ENCODE measurements at places on chromosomes 2 and 18.

GRCh38 chr2:58107803-58108710 lies 61.5 kb downstream of the VRK2 start:
- no peak for DNase-seq

GRCh38 chr2:86019121-86019520 lies 86.6 kb downstream of the POLR1A start:
- DNase-seq: no peak

DNA sequence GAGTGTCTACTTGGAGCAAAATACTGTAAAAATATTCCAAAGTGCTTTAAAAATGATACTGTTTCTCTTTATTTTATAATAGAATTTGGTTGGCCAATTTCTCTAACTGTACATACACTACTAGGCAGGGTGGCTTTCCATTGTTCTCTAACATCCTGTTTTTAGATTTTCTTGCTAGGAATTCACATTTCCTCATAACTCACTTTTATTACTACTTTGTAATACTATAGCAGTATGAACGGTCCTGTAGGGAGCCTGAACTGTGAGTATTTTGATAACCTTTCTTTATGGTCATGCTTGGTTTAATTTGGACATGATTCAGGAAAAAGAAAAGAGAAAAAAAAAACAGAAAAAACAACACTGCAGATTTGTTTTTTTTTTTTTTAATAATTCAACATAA lies 37.8 kb downstream of the GCG start:
- no peak for DNase-seq

DNA sequence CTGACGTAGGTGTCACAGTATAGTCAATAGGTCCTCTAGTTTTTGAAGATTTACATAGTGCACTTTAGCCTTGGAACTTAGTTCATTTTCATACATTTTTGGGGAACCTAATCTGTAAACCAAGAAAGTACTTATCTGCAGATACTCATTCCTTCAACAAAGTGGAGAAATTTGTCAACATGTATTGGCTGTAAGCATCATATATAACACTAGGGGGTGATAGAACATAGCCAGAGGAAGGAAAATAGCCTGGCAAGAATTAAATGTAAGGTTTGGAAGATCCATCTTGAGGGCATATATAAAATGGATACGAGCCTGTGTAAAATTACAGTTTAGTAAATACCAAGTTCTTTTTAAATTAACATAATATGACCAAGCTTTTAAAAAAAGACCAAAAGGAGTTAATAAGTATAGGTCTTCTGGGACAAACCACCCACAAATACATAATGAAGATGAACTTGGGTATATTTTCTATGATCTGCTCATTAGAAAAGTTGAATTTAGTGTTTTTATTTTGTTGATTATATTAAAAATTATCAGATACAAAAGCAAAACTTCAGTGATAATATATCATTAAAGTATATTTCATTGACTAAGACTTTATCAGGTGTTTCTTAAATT lies 18.2 kb downstream of the RPL37A start:
- DNase-seq: peak; percentile 11

DNA sequence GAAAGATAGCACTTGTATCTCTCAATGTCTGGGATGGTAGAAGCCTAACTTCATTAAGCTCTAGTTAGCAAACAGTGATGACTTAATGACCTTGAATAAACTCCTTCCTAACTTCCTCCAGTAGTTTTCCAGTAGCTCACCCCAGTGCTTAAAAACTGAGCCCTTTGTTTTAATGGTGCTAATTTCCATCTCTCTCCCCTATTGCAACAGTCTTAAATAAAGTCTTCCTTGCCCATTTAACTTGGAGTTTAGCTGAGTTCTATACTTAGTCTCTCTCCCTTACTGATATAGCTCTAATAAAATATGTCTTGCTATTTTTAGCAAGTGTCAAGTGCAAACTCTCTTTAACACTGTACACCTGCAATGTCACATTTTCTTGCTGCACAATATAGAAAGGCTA lies 267.0 kb downstream of the CCDC85A start:
- no peak for DNase-seq

- no peak for DNase-seq
Measured at GRCh38 chr2:3316456-3317276, 61.0 kb downstream of the EIPR1 start.

- no peak for DNase-seq
Measured at GRCh38 chr2:207284556-207285472, 119.1 kb upstream of the KLF7 start.

GRCh38 chr2:213914510-213914909 lies 496.3 kb upstream of the VWC2L start:
- no peak for DNase-seq

DNA sequence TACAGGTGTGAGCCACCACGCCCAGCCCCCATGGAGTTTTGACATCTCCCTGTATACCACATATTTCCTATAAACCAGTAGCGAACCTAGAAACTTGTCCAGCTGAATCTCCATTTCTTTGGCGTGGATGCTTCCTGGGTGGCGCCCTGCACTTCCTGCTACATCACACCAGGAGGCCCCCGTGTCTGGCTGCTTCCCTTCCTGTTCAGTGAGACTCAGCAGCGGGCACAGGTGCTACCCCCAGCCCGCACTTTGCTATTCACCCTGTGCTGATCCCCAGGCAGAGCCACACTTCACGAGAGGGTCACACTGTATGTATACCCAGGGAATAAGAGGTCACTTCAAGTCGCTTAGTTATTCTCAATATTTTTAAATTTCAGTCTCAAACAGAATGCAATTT lies 35.0 kb downstream of the CYP27C1 start:
- DNase-seq: no peak

DNA sequence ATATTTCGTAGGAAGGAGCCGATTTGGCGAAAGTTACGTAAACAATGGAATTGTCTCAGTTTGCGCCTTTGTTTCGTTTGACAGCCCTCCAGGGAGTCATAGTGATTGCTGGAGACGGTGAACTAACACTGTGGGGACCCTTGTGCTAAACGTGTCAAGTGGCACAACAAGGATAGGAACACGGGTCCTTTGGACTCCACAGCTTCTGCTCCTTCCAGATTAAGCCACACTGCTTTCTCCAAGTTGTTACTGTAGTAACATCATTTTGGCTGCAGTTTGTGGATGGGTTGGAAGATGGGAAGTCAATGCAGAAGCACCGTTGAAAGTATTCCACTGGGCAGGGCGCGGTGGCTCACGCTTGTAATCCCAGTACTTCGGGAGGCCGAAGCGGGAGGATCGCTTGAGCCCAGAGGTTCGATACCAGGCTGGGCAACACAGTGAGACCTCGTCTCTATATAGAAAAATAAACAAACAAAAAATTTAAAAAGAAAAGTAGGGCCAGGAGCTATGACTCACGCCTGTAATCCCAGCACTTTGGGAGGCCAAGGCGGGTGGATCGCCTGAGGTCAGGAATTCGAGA lies 636 bp upstream of the IMMT start:
- DNase-seq: no peak

GRCh38 chr18:49476664-49477411 lies 10.2 kb downstream of the C18orf32 start:
- no peak for DNase-seq

DNA sequence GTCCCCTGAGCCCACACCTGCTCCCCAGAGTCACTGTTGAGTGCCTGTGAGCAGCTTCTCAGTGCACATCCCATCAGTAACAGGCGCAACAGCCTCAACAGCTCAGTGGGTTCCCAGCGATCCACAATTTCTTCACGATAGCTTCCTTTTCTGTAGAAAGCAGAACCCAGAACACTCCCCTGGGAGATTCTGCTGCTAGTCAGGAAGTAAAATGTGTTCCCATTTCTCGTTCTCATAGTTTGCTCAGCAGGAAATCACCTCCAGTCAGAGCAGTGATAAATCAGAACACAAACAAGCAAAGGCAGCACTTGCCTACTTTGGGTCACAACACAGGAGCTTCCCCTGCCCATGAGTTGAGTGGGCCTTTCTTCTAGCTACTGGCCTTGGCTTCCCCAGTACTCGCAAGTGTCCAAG lies 48.9 kb upstream of the ATG16L1 start:
- no peak for DNase-seq

DNA sequence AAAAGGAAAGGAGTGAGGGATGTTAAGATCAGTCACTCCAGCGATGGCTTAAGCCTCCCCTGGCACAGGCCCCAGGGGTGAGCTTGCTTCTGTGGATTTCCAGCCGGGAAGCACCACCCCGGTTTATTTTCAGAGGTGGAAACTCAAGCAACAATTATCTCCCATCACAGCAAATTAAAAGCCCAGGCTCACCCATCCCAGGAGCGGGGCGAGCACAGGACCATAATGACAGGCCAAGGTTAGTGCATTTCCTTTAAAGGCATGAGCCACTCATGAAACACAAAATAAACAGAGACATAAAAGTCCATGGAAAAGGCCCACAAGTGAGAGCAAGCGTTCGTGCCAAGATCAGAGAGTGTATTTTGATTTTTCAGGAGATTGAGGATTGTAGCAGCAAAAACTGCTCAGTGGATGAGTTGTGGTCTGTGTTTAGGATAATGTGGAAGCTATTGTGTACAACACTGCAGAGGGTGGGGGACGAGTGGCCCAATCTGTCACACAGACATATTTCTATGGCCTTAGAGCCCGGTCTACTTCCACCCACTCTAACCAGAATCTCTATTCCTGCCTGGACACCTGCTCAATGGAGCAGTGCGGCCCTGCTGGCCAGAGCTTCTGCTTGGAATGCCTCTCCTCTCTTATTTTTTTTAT lies 111.4 kb upstream of the CDC42EP3 start:
- DNase-seq: no peak

GRCh38 chr18:74346206-74346605 lies 30.6 kb downstream of the C18orf63 start:
- DNase-seq: no peak

- DNase-seq: no peak
Measured at GRCh38 chr2:98293030-98293429, 53.2 kb upstream of the CNGA3 start.

DNA sequence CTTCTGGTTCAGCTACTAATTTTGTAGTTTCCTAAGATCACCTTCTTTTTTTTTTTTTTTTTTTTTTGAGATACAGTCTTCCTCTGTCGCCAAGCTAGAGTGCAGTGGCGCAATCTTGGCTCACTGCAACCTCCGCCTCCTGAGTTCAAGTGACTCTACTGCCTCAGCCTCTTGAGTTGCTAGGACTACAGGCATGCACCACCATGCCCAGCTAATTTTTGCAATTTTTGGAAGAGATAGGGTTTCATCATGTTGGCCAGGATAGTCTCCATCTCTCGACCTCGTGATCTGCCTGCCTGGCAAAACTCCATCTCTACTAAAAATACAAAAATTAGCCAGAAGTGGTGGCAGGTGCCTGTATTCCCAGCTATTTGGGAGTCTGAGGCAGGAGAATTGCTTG lies 301.5 kb upstream of the TFPI start:
- no peak for DNase-seq

DNA sequence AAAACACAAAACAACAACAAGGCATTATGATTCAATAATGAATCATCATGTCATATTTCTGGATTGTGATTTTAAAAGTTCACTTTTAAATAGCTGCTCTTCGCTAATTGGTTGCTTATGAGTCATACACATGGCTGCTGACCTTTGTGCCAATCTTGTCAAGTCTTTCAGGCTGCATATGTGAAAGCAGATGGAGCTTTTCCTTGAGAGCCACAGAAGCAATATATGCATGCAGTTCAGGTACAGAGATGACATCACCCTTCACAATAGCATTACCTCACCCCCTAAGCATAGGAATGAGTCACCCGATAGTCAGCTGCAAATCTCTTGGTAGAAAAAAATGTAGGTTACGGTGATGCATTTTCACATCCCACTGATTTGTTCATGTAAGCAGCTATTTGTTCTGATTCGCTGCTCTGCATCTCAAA lies 27.2 kb downstream of the EIF2AK3 start:
- DNase-seq: peak; percentile 77

- no peak for DNase-seq
Measured at GRCh38 chr2:191180713-191181112, 29.9 kb upstream of the STAT4 start.

DNA sequence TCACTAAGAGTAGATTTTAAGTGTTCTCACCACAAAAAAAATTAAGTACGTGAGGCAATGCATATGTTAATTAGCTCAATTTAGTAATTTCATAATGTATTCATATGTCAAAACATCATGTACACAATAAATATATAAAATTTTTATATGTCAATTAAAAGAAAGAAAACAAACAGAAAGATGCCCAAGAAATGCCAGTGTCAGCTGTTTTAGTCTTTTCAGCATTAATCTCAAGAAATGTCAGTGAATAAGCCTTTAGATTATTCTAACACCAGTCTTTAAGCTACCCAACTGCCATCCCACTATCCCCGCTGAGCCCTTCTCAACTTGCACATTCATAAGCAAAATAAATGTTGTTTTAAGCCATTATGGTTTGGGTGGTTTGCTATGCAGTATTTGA lies 76.5 kb downstream of the C1D start:
- DNase-seq: no peak

GRCh38 chr2:172253190-172254052 lies 150.7 kb upstream of the DLX2 start:
- DNase-seq: peak; percentile 28

- DNase-seq: no peak
Measured at GRCh38 chr2:241091734-241092445, 10.2 kb downstream of the MTERF4 start.

DNA sequence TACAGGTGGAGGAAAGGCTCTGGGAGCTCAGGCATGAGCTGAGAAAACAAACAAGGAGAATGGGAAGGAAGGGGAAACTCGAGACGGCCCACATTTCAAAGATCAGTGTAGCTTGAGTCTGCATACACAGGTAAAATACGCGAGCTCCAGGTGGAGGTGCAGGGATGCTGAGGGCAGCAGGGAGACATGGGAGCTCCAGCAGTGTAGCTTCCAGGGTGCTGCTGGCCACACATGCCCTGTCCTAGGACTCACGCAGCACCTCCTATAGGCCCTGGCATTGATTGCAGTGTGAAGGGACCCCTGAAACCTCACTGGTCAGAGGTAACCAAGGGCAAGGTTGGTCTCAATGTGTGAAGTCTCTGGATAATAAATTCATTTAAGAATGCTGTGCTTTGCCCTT lies 362.8 kb upstream of the HS6ST1 start:
- no peak for DNase-seq

DNA sequence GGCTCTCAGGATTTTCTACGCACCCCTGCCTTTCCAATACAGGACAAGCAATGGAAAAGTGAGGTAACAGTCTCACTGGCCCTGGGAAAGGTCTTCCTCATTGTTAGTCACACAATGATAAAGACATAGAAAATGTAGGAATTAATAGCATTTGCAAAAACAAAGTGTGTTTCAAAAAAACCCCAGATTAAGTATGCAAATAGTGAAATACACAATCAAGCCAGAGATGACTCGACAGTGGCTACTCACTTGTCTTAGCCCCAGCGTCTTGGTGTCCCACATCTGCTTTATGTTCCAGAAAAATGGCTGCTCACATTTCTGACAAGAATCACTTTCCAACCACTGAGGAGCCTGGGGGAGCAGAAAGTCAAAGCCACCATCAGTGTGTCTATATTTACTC lies 47.0 kb upstream of the AP1S3 start:
- DNase-seq: no peak

- no peak for DNase-seq
Measured at GRCh38 chr2:121004950-121005349, 269.3 kb downstream of the GLI2 start.

GRCh38 chr2:203682688-203683130 lies 23.7 kb upstream of the CD28 start:
- no peak for DNase-seq
